ENCODE measurements at places on chromosomes 12 and 14. TPM values are rescaled to one million over a fixed set of nuclear protein-coding genes. Genes with fewer than 3 reads are reported as not detected.

GRCh38 chr12:65313719-65314317 is 35.3 kb downstream of the MSRB3 start:
- DNase-seq = no peak

- DNase-seq = no peak
Observed at GRCh38 chr12:23084236-23084995, 459.4 kb downstream of the ETNK1 start.

DNA sequence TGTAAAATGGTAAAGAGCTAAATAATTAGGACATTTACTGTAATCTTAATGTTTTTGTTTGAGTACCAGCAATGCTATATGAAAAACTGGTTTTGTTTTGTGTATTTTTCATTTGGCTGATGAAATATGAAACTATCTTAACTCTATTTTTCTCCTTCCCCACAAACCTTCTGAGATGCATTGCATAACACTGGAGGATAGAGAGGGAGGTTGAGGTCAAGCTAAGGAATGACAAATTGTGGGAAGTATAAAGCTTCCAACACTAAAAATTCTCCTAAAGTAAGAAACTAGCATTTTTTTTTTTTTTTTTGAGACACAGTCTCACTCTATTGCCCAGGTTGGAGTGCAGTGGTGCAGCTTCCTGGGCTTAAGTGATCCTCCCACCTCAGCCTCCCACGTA is 31.5 kb upstream of the SRP54 start:
- DNase-seq = no peak

DNA sequence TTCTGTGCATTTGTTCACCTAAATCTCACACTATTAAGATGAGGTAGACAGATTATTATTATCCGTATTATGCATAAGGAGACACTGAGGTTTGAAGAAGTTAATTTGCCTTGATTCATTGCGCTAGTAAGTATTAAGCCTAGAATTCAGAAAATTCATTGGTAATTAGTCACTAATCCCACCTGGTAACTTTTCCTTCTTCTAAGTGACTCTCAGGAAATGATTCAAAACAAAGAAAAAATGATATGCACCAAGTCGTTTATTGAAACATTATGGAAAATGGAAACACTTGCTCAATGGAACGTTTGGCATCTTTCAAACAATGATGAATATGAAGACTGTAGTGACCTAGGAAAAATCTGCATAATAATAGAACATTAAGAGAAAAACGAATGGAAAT is 15.2 kb downstream of the RFX4 start:
- no peak for DNase-seq

The KRT6C gene
- not detected for total RNA-seq

Data from psoas muscle (tissue), 8 donors.